ENCODE measurements at places on chromosomes 1 and 21.
A peak's percentile ranks its signal among the peaks of the same experiment; 100 is the strongest.

GRCh38 chr1:11707621-11708276, 16.2 kb downstream of the DRAXIN start:
- DNase-seq = no peak

GRCh38 chr1:118157506-118157905, 27.5 kb downstream of the SPAG17 start:
- no peak for DNase-seq

DNA sequence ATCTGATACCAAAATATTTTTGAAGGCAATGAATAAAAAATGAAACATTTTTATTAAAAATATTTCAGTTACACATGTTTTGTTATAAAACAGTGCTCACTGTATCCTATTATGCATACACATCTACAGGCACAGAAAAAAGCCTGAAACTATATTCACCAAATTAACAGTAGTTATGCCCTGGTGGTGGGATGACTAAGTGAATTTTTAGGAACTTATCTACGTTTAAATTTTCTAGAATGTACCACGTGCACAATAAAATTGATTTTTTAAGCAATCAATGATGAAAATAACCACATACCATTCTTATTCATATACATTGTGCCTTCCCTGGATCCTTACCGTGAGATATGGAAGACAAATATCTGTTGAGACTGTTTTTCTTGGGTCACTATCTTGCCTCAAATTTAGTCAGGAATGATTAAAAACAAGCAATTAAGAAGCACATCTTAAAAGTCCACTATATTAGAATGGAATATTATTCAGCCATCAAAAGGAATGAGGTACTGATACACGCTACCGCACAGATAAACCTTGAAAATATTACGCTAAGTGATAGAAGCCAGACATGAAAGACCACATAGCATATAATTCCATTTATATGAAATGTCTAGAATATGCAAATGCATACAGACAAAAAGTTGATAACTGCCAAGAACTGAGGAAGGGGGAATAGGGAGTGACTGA, 17.4 kb downstream of the TP53BP2 start:
- no peak for DNase-seq

GRCh38 chr1:51850420-51851223, 27.9 kb downstream of the NRDC start:
- peak; percentile 15 for DNase-seq

DNA sequence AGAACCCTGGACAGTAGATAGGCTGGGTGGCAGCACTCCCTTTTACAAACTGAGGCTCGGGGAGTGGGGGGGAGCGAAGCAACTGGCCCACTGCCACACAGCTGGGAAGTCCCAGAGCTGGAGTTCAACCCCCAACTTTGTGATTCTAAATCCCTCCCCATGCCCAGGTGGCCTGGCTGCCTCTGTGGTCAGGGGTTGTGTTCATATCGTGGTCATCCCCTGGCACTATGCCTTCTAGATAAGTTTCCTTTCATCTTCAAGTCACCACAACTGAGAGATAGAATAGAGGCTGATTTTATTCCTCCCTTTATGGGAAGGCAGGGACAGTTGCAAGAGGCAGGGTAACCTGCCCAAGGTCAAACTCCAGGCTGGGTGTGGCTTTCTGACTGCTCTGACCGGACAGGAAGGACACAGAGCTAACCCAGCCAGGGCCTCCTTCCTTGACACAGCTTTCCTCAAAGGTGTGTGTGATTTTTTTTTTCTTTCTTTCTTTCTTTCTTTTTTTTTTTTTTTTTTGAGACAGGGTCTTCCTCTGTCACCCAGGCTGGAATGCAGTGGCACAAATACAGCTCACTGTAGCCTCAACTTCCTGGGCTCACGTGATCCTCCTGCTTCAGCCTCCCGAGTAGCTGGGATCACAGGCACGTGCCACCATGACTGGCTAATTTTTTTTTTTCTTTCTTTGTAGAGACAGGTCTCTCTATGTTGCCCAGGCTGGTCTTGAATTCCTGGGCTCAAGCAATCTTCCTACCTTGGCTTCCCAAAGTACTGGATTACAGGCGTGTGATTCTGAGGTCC, 18.4 kb upstream of the TNFRSF1B start:
- DNase-seq = no peak

DNA sequence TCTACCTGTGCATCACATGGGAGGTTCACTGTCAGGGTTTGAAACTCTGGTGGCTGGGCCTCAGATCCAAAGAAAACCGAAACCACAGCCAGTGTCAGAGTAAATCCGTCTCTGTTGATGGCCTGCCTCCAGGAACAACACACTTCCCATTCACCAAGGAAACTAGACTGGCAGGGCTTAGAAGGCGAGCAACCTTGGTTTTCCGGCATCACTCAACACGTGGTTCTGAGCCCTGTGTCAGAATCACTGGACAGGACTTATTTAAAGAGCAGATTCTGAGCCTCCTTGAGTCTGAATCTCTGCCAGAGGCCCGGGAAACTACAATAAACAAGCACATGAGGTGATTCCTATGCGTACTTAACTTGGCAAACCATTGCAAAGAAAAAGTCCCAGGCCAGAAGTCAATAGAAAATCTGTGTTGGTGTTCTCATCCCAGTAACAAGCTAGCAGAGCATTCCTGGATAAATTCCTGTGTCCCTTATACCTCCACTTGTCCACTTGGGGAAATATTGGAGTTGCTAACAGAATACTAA, 70.0 kb downstream of the KCTD3 start:
- DNase-seq = no peak

All from CMK (cell line).